ENCODE measurements at places on chromosomes 2 and 18.

- DNase-seq: no peak
These were observed 89.5 kb upstream of the HNRNPA3 start for GRCh38 chr2:177123048-177123447.

- DNase-seq: peak; percentile 23
These were observed 535.2 kb downstream of the METTL4 start for GRCh38 chr18:2036086-2036485.

DNA sequence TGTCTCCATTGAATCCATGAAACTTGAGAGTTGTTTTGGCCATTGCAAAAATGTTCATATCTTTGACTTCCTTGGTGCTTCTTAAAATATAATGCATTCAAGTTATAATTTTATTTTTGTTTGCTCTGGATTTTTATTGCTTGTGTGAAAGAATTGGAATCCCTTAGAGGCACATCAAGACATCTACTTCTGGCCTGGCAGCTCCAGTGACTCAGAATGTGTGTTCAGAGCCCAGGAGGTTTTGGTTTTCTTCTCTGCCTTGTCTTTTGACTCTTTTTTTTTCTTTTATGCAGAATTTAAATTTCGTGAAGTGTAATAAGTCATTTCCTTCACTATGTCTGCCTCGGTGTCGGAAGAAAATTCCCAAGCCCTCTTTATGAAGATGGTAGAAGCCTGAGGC lies 180.2 kb downstream of the LTBP1 start:
- DNase-seq: peak; percentile 56

GRCh38 chr2:23924589-23925359 lies 2.1 kb downstream of the ATAD2B start:
- no peak for DNase-seq

- DNase-seq: no peak
These were observed 71.6 kb upstream of the GAREM1 start for GRCh38 chr18:32542221-32542798.

DNA sequence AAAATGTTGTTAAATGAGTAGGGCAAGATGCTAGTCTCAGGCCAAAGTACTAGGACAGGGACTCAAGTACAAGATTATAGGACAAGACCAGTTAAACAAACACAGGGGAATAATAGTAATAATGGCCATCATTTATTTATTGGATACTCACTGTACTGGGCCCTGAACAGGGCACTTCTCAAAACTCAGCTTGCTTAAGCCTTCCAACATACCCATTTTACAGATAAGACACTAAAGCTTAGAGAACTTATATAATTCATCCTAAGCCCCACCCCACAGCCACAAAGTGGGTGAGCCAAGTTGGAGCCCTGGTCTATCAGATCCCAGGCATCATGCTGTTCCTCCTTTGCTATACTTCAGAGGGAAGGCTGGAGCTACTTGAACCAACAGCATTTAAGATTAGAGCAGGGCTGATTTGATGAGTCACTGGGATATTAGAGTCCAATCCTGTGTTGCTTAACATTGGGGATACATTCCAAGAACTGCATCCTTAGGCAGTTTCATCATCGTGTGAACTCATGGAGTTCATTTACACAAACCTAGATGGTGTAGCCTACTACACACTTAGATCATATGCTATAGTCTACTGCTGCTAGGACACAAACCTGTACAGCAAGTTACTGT lies 153.6 kb downstream of the MTCL1 start:
- DNase-seq: peak; percentile 97

- no peak for DNase-seq
These were observed 89.5 kb upstream of the ODC1 start for GRCh38 chr2:10537522-10538199.

- no peak for DNase-seq
These were observed 26.5 kb upstream of the INO80C start for GRCh38 chr18:35524226-35524625.

All from astrocyte (in vitro differentiated cells and primary cell).